Fibroblast of skin of right quadriceps (primary cell): ENCODE measurements at places on chromosomes 13 and 19.

DNA sequence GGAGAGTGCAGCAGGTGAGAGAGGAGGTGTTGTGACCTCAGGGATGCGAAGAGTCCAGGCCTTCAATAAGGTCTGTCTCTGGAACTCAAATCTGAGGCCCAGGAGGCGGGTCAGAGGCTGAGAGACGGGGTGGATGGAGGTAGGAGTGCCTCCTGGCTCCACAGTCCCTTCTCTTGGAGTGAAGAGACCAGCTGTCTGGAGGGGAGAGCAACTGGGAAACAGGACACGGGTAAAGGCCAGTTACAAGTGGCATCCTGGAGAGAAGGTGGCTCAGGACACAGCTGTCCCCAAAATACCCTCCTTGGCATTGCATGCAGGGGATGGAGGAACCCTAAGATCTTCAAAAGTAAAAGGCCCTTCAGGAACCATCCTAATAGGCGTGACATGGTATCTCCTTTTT is 19.2 kb downstream of the PDE4A start:
- DNase-seq, result no peak

DNA sequence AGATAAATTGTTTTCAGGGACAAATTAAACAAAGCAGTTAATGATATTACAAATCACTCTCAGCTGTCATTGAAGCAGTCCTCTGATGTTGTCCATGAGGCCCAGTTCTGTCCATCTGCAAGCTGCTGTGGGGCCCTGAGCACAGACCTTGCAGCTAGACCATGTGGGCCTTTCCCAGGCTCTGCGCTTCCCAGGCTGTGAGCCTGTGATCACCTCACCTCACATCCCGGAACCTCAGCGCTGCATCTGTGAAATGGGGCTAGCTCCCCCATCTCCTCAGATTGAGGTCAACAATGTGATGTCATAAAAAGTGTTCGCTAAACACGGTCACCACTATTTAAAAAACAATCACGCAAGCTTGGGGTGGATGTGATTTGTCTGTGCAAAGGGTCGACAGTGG is 51.9 kb upstream of the UQCRFS1 start:
- no peak for DNase-seq

GRCh38 chr19:46904114-46905060 is 43.6 kb downstream of the ARHGAP35 start:
- DNase-seq, result peak; percentile 90

DNA sequence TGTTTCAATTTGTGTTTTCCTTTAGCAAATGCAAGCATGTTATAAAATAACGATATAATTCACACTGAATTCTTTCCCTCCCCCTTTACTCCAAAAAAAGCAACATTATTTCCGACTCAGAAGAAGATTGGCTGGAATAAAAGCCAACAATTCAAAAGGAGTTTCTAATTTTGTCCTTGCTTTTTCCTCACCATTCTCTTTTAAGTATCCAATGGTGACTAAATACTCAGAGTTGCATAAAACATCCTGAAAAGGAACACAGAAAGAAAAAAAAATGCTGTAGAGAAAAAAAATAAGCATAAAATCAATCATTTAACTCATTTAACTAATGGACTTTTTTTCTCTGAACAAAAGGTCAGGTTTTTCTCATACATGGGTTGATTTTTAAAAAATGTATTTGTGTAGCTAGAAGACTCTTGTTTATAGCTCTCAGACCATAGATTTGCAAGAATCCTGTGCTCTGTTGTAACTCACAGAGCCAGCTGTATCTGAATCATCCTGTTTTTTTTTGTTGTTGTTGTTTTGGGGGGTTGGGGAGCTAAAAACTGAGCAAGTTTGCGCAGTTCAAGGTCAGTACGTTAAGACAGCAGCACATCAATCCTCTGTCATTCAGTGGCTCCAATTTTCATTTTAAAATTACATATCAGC is 108.1 kb downstream of the PCDH17 start:
- DNase-seq, result no peak

GRCh38 chr13:104625201-104625600 is 1559.0 kb upstream of the SLC10A2 start:
- DNase-seq, result no peak

GRCh38 chr13:25064396-25064795 is 31.5 kb upstream of the PABPC3 start:
- no peak for DNase-seq

DNA sequence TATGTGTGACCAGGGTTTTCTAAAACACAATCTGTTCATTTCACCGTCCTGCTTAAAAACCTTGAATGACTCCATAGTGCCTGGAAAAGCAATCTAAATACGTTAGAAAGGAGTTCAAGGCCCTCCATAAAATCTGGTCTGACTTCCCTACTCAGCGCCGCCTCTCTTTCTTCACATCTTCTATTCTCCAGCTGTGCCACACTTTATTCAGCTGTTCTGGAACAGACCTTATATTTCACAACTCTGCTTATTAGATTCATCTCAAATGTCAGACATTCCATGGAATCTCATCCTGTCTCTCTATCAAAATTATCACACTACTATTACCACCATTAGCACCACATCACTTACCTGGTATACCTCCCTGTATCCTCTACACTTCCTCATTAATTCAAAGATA is 19.8 kb upstream of the SPART start:
- no peak for DNase-seq

DNA sequence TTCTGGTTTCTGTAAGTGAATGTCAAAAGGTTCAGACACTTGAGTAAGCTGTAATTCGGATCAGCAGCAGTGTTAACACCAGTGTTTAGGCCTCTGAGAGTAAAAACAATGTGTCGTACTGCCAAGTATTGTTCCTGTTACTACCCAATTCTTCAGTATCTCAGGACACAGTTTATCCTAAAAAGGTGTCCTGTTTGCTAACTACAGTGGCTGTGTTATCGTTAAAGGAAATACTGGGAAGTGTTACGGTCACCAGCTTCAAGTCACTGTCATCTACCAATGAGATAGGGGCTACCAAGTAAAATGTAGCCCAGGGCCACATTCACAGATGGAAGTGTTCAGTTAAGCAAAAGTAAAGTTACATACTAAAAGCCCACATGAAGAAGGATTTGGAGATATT is 2.3 kb upstream of the UPF3A start:
- DNase-seq, result no peak

DNA sequence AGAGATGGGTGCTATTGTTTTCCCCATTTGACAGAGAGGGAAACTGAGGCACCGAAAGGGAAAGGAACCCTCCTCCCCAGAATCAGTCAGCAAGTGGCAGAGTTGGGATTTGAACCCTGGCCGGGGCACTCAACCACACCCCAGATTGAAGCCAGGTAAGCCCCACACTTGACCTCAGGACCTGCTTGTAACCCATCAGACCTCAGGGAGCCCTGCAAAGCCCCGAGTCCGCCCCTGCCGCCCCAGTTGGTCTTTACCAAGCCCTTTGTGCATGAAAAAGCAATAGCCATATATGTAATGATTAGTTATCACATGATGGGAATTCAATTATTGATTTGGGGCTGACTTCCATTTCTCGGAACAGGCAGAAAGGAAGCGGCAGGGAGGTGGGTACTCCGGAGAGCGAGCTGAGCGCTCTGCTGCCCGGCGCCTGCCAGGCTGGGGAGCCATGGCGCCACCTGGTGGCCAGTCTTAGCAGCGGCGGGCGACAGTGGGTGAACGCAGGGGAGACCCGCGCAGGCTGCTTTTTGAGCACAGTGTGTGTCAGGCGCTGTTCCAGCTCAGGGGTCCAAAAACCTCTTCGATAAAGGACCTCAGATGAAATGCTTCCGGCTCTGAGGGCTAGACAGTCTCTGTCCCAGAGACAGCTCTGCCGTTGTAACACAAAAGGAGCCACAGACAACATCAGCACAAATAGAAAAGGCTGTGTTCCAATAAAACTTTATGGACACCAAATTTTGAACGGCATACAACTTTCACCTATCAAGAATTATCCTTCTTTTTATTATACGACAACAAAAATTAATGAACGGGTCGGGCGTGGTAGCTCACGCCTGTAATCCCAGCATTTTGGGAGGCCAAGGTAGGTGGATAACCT is 82.9 kb upstream of the CACNA1A start:
- DNase-seq, result peak; percentile 45

- DNase-seq, result no peak
Observed at GRCh38 chr19:48348045-48348444, 15.7 kb downstream of the TMEM143 start.

GRCh38 chr13:23651887-23652286 is 81.7 kb downstream of the TNFRSF19 start:
- no peak for DNase-seq

DNA sequence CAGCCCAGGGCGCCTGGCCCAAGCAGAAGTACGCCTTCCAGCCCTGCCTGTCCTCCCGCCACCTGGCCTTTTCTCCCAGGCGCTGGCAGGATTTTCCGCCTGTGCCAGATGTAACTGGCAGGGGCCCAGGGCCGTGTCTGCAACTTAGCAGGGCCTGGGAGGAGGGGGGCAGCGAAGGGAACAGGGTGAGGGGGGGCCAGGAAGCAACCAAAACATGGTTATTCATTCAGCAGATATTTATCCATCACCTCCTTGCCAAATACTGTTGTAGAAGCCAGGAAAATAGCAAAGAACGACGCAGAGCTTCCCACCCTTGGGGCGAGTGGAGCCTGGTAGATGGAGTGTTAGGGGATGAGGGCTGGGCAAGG is 5.6 kb downstream of the TLE6 start:
- DNase-seq, result peak; percentile 95

GRCh38 chr19:45403781-45404556 is 900 bp downstream of the PPP1R13L start:
- peak; percentile 47 for DNase-seq

GRCh38 chr13:99314640-99315176 is 7.5 kb upstream of the GPR183 start:
- DNase-seq, result peak; percentile 48

DNA sequence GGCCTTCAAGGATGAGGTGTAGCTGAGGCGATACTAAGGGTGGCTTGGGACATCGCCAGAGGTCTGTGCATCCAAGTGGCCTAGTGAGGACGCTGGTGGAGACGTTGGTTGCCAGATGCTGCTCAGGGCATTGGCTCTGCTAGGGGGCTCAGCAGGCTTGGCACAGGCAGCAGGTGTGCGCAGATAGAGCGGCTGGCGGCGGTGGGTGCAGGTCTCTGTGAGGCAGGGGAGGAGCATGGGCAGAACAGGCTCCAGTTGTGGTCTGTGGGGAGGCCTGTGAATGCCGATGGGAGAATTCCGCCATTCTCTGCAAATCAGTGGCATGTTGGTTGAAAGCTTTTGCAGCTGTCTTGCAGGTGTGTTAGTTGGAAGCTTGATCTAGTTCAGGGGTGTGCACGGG is 21.2 kb downstream of the PRAM1 start:
- no peak for DNase-seq

GRCh38 chr19:28422046-28422445 is 790.9 kb downstream of the UQCRFS1 start:
- DNase-seq, result no peak

- DNase-seq, result no peak
Observed at GRCh38 chr19:45739498-45740439, 6.5 kb downstream of the MEIOSIN start.

DNA sequence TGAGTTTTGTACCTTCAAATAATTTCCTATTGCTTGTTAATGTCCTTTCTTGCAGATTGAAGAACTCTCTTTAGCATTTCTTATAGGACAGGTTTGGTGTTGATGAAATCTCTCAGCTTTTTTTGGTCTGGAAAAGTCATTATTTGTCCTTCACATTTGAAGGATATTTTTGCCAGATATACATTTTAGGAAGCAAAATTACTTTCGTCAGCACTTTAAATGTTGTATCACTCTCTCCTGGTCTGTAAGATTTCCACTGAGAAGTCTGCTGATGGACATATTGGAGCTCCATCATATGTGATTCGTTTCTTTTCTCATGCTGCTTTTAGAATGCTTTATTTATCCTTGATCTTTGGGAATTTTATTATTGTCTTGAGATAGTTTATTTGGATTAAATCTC is 105.5 kb downstream of the TNFSF13B start:
- DNase-seq, result no peak

GRCh38 chr13:47288546-47288945 is 391.7 kb upstream of the HTR2A start:
- DNase-seq, result peak; percentile 31

- no peak for DNase-seq
Observed at GRCh38 chr13:49527123-49527522, 31.4 kb downstream of the PHF11 start.

GRCh38 chr13:42075517-42075916 is 27.1 kb downstream of the DGKH start:
- no peak for DNase-seq

DNA sequence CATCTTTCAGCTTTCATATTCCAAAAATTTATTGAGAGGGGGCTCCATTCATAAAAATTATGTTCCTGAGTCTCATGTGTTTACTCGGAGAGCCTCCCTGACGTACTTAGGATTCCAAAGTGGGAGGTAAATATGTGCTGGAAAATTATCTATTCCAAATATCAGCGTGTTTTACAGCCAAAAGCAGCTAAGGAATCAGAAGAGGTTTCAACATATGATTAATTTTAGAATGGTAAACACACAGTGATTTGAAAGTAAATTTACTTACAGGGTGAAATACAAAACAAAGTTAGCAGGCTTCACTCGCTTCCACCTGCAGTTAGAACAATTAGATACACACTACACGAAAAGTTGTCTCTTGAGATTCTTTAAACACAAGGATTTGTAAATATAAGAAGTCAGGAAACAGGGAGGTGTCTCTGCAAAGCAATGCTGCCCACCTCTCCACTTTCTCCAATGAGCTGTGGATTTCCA is 313.8 kb upstream of the NBEA start:
- DNase-seq, result no peak

- DNase-seq, result peak; percentile 86
Observed at GRCh38 chr13:20424949-20425348, 100.7 kb downstream of the CRYL1 start.

- peak; percentile 21 for DNase-seq
Observed at GRCh38 chr19:18020212-18021085, 12.5 kb downstream of the ARRDC2 start.

- DNase-seq, result no peak
Observed at GRCh38 chr13:110275931-110276552, 30.9 kb downstream of the COL4A1 start.

DNA sequence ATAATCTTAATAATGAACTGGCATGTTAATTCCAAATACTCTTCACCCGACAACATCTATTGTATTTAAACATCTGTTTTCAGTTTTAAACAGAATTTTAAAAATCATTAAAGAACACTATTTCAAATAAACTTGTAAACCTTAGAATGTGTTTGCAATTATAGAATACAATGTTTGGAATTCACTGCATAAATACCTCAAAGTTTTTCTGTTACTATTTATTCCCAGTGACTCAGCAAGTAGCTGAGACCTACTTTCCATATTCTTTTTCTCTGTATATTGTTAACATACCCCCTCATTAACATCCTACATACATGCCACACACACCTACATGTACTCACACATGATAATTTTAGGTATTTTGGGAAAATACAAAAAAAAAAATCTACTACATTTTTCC is 1134.3 kb downstream of the SLITRK1 start:
- DNase-seq, result peak; percentile 78

- peak; percentile 15 for DNase-seq
Observed at GRCh38 chr19:50460161-50460765, 16.0 kb upstream of the EMC10 start.

- DNase-seq, result no peak
Observed at GRCh38 chr13:100106005-100106404, 17.1 kb downstream of the PCCA start.

DNA sequence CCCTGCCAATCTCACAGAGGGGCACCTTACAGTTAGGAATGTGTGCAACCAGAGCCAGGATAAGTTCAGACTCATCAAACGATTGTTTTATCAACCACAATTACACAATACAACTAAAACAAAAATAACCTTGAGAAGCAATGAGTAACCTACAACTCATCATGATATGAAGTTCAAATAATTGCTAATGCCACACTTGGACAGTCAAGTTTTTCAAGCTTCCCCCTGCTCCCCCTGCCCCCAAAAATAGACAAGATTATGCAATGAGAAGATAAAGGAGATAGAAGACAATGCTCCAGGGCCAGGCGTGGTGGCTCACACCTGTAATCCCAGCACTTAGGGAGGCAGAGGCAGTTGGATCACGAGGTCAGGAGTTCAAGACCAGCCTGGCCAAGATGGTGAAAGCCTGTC is 13.6 kb upstream of the KPNA3 start:
- DNase-seq, result no peak
